ENCODE measurements at places on chromosomes 7 and 10.

DNA sequence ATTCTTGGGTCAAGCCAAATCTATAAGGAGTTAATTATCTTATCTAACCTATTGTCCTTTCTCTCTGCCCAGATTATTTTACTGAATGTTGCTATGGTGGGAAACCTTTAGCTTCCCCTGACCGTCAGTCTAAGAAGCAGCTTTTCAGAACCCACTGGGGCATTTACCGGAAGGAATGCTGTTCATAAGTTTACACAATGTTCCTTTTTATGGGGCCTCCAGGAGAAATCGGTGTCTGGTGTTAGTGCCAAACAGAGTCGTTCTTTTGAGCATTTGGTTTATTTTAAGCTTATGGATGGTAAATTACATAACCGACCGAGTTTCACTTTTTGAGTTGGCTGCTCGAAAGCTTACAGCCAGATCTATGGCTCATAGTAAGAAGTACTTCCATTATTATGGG lies 111.9 kb downstream of the CACNB2 start:
- no peak for DNase-seq

GRCh38 chr7:143043391-143043790 lies 8.8 kb upstream of the OR6V1 start:
- no peak for DNase-seq

DNA sequence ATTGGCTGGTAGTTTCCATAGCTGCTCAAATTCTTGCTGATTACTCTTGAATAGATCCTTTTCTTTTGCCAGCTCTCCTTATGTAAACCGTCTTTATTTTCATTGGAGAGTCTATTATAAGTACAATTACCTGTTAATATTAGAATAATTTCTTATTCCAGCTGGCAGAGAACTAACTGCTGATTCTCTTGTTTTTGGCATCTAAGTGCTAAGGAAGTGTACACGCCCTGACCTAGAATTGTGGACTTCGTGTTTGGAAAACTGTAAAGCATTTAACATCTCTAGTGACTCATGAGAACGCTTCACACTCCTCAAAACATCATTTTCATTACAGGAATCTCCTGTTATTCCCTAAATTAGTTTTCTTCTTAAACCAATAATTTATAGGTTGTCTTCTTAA lies 39.9 kb upstream of the FAM171A1 start:
- DNase-seq = no peak

GRCh38 chr10:130934293-130935127 lies 377.0 kb downstream of the TCERG1L start:
- no peak for DNase-seq

DNA sequence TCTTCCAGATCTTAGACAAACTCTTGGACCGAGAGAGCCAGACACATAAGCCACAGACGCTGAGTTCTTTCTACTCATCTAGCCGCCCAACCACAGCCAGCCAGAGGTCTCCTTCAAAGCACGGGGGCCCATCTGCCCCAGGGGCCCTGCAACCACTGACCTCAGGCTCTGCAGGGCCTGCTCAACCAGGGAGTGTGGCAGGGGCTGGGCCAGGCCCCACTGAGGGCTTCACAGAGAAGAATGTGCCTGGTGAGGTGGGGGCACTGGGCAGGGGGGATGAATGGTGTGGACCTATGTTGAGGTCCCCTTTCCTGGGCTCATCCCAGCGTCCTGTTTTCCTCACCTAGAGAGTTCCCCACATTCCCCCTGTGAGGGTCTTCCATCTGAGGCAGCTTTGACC lies 11.4 kb downstream of the ZSWIM8 start:
- no peak for DNase-seq

DNA sequence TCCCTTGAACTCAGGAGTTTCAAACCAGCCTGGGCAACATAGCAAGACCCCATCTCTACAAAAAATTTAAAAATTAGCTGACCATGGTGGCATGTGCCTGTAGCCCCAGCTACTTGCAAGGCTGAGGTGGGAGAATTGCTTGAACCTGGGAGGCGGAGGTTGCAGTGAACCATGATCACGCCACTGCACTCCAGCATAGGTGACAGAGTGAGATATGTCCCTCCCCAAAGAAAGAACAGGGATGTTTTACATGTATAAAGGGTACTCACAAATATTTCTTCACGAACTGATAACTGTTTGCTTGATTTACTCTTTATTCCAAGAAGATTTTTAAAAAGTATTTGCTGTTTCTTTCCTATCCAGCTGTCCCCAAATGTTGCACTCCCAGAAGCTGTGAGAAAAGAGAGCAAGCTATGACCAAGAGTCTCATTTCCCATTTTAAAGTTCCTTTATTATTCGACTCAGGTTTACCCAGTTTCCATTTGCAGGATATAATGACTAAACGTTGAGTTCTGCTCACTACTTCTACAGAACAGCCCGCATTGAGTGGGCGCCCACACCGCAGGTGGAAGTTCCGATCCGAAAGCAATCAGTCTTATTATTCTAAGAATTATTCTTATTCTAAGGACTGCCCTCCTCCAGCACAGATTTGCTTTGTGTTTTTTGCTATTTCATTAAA lies 90.7 kb downstream of the APBB1IP start:
- DNase-seq = no peak

DNA sequence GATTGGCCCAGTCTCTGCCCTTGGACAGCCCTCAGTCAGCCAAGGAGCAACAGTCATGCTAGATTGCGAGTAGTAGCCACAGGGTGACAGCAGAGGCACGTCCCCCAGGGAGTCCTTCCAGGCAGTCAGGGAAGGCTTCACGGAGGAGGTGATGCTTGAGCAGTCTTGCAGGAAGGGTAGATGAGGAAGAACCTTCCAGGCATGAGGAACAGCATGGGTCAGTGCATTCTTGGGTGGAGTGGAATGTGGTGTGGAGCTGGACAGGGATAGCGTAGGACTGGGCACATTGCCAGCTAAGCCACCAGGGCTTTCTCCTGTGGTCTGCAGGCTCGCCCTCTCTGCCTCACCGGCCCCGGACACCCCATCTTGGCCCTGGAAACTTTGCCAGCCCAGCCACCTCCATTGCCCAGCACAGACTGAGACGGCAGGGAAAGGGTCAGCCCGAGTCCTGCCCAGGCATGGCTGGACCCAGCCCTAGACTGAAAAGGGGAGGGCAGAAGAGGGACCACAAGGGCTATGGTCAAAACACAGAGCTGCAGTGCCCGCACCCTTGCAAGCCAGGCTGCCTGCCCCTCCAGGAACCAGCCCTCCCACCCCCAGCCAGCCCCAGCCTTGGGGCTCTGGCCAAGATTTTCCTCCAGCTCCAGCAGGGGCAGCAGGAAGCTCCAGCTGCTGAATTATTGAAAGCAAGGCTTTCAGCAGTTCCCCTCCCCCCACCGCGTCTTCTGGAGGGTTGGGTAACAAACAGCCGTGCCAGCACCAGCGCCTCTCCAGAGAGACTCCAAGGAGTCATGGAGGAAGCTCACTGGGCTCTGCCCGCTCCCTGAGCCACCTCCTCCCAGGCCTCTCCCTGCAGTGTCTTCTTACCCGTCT lies 18.7 kb downstream of the SRRM3 start:
- DNase-seq = no peak

DNA sequence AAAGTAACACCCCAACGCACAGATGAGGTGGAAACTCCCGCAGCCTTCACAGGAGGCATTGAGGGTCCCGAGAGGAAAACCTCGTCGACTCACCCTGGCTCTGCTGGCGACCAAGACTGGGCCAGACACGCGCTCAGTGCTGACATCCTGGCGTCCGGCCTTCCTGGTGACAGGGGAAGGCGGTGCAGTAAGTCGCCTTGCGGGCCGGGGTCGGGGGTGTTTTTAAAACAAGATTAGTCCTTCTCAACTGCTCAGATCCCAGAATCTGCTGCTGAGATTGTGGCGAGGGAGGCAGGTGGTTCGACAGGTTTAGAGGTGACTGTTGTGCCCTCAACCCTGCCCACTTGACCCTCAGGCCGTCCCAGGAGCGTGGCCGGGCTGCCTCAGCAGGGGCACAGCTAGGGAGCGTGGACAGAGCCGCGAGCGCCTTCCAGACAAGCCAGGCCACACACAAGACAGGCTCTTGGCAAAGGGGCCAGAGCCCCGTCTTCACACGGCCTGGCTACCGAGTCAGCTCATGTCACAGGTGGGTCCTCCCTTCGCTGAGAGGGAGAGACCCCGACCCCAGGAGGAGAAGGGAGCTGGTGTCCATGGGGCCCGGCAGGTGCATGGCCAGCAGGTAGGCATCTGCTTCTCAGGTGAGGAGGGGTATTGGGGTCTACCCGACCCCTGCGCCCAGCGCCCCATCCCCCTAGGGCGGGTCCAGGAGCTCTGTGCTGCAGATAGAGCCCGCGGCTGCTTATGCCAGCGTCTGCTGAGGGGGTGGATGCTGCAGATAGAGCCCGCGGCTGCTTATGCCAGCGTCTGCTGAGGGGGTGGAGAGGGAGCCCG lies 81.6 kb downstream of the DNAJB6 start:
- DNase-seq = no peak

- DNase-seq = no peak
These were observed 29.5 kb upstream of the HYCC1 start for GRCh38 chr7:23043441-23043840.

- no peak for DNase-seq
These were observed 147.1 kb downstream of the RGS10 start for GRCh38 chr10:119395280-119396007.

GRCh38 chr10:101451667-101452069 lies 97.7 kb downstream of the BTRC start:
- DNase-seq = no peak

- no peak for DNase-seq
These were observed 131.4 kb upstream of the BTBD16 start for GRCh38 chr10:122139627-122140170.

- DNase-seq = no peak
These were observed 72.2 kb upstream of the ZNF479 start for GRCh38 chr7:57204411-57204811.

GRCh38 chr7:45015313-45015712 lies 15.3 kb downstream of the CCM2 start:
- DNase-seq = no peak

- no peak for DNase-seq
These were observed 2.9 kb downstream of the HABP2 start for GRCh38 chr10:113555751-113556150.

DNA sequence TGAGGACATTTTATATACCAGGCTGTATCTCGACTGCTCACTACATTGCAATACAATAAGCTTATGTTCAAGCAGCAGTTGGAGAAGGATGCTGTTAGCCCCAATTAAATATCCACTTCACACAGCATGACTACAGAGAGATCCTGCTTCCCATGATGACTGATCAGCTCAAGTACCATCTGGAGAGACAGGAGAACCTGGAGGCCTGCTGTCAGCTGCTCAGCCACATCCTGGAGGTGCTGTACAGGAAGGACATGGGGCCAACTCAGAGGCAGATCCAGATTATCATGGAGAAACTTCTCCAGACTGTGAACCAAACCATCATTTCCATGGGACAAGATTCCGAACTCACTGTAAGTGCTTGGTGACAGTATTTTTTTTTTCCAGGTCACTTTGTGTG lies 22.5 kb downstream of the RNF133 start:
- DNase-seq = no peak

DNA sequence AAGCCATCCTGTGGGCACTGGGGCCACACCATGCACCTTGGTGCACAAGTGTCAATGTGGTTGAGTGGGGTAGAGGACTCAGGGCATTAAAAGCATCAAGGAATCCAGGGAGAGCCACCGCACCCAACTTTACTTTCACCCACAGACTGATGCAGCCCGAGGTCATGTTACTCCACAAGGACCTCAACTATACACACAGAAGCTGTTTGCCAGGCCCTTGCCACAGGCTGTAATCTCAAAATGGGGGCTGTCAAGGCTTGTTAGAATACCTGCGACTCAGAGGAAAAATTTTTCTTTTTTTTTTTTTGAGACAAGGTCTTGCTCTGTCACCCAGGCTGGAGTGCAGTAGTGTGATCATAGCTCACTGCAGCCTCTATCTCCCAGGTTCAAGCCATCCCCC lies 26.5 kb upstream of the KCTD7 start:
- DNase-seq = no peak

- DNase-seq = no peak
These were observed 9.9 kb downstream of the FAM131B start for GRCh38 chr7:143352531-143353002.

DNA sequence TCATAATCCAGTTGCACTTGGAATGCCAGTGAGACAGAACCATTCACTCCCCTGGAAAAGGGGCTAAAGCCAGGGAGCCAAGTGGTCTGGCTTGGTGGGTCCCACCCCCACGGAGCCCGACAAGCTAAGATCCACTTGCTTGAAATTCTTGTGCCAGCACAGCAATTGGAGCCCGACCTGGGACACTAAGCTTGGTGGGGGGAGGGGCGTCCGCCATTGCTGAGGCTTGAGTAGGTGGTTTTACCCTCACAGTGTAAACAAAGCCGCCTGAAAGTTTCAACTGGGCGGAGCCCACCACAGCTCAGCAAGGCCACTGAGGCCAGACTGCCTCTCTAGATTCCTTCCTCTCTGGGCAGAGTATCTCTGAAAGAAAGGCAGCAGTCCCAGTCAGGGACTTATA lies 200.7 kb upstream of the NPSR1 start:
- no peak for DNase-seq

DNA sequence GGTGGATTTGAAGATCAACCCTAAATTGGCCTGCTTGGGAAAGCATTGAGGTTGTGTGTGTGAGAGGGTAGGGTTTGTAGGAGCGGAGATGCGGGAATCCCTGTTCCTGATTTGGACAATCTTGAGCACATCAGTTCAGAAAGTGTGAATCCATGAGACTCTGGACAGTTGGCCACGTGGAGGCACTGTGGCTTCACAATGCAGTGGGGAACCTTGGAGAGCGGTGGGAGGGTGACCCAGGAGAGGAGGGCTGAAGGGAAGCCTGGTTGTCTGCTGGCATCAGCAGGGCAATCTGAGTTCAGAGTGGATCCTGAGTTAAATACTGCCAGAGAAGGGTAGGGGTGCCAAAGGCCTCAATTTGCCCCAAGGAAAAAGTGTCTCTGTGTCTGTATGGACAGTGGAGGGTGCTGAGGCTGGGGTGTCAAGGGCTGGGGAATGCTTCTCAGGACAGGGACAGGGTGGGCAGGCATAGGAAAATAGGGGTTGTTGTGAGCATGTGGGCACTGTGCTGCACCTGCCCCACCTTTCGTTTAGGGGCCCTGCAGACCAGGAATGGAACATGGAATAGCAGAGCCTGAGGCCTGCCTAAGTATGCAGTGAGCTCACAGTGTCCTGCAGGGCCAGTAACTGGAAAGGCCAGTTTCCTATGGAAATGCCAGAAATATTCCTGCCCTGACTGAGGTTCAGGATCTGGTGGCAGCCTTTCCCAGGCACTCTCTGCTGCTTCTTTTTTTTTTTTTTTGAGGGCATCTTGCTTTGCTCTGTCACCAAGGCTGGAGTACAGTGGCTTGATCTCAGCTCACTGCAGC lies 162.9 kb upstream of the PRSS58 start:
- DNase-seq = no peak

DNA sequence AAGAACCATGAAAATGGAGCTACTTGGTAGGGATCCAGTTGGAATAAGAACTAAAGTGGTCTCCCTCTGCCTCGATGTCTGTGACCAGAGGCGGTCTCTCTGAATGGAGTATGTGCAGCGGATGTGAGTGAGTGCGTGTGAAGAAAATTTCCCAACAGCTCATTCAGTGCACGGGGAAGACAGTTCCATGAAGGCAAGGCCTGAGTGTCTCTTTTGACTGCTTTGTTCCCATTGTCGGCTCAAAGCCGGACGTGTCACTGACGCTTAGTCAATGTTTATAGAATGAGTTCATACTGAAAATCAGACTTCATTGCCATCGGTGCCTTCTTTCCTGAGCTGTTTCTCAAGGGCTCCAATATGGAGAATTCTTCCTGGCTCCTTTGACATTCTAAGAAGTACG lies 55.3 kb upstream of the GRB10 start:
- no peak for DNase-seq

GRCh38 chr7:143012409-143012808 lies 14.5 kb downstream of the OR9A2 start:
- no peak for DNase-seq

GRCh38 chr10:4981722-4982471 lies 18.7 kb downstream of the AKR1C1 start:
- DNase-seq = no peak
